ENCODE measurements at places on chromosomes 5 and 9. TPM values are rescaled to one million over a fixed set of nuclear protein-coding genes. Genes with fewer than 3 reads are reported as not detected.

The SHC3 gene
- polyA plus RNA-seq, result 0.03 TPM

- DNase-seq, result no peak
Observed at GRCh38 chr5:109006129-109006528, 258.4 kb downstream of the FER start.

DNA sequence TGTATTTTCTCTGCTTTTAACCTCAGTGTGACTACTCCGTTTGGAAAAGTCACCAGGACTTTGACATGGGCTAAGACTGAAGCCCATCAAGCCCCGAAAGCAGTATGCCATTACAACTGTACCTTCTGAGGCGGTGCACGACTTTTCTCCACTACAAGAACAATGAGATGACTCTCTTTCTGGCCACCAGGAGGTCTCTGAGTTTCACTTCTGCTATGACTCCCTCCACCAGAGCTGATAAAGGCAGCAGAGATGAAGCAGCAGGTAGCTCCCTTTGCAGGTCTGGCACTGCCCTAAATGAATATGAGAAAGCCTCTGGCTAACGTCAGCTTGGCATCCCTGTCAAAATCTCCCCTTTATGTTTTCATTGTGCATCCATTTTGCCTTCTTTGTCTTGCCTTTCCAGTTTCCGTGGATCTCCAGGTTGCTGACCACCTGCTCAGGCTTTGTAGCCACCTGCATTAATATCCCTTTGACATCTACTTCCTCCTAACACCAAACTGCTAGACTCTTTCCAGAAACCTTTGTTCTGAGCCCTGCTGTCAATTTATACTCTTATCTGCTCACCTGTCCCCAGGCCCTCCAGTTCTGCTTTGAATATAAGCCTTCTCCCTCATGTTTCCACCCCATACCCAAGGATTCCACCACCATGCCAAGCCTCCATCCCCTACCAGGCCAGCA is 221.7 kb downstream of the ZNF608 start:
- no peak for DNase-seq

- peak; percentile 96 for DNase-seq
Observed at GRCh38 chr9:129174102-129174723, 3.8 kb downstream of the IER5L start.

GRCh38 chr5:53481887-53482716 is 1.7 kb downstream of the FST start:
- peak; percentile 89 for DNase-seq

DNA sequence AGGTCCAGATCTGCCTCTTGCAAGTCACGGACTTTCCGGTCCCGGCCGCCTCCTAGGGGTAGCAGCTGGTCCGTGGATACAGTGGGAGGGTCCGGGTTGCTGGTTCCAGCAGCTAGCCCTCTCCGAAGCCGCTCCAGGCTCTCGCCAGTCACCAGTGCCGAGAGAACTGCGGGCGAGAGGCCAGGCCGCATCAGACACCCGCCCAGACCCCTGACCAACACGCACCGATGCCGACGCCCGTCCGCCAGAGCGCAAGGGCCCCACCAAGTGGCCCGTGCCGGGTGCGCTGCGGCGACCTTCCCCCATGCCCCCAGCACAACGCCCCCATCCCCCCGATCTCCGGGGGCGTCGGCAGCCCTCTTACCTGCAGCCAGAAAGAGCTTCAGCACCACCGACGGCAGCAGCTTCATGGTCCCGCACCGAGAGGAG is 470 bp downstream of the HBEGF start:
- peak; percentile 88 for DNase-seq

DNA sequence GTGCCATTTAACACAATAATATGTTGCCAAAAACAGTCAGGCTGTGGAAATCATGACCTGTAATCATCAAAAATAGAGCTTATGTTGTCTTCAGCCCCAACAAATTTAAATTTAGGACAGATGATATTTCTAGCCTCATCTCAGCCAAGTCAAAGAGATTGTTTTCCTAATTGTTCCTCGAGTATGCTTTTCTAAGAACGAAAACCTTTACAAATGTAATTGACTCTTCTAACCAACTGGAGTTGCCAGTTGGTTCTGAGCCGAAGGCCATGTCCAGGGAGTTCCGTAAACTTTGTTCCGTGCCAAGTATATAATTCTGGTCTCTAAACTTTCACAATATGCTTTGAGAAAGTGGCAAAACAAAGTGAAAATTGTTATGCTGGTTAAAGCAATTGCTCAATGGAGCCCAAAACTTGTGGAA is 160.8 kb downstream of the CEMIP2 start:
- DNase-seq, result no peak

DNA sequence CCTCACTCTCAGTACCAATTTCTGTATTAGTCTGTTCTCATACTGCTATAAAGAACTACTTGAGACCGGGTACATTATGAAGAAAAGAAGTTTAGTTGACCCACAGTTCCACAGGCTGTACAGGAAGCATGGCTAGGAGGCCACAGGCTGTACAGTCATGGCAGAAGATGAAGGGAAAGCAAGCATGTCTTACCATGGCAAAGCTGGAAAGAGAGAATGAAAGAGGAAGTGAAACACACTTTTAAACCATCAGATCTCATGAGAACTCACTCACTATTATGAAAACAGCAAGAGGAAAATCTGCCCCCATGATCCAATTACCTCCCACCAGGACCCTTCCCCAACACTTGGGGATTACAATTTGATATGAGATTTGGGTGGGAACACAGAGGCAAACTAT is 698.8 kb downstream of the CDH9 start:
- DNase-seq, result no peak

DNA sequence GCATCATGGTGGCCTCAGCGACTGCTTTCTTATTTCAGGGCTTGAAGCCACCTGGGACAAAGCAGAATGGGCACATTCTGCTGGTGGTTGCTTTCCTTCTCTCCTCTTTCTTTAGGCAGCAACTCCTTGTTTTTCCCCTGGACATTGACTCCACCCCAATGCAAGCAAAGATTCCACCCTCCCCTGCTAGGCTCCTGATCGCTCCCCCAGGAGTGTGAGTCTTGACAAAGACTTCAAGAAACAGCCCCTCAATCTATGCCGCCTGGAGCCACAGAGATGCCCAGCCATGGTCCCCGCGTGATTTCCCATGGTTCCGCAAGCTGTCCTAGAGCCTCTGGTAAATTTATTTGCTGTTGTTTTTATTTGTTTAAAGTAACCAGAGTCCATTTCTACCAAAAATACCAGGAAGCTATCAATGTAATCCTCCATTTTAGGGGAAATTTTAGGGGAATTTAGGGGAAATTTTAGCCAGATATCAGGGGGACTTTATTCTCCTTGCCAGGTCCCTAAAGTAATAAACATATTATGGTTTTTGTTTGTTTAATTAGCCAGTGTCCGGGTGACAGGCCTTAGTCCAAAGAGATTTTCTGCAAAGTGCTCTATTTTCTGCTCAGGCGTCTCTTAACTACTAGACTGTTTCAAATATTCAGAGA is 2.3 kb downstream of the KCNMB1 start:
- no peak for DNase-seq

DNA sequence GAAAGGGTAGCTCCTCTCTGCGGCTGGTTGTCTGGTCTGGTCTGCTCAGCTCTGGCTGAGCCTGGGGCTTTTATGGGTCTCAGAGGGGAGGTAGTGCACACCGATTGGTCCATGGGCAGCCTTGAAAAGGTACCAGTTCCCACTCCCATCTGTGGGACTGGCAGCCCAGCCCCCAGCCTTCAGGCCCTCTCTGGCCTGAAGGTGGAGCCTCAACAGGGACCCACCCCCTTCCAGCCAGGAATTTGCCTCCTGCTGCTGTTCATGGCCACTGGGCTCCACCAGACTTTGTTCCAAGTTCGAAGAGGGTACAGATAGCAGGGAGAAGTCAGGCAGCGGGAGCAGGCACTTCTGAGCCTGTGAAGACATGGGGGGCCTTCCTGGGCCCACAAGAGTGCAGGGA is 165.3 kb upstream of the SLC27A6 start:
- DNase-seq, result no peak

The PLPP7 gene
- polyA plus RNA-seq, result 1.1 TPM

- DNase-seq, result no peak
Observed at GRCh38 chr9:87675906-87676515, 49.9 kb upstream of the CTSL start.

- no peak for DNase-seq
Observed at GRCh38 chr5:10708189-10708944, 52.7 kb downstream of the DAP start.

GRCh38 chr9:129160712-129161533 is 17.1 kb downstream of the IER5L start:
- DNase-seq, result no peak

The KLHL3 gene
- polyA plus RNA-seq, result 1.3 TPM

DNA sequence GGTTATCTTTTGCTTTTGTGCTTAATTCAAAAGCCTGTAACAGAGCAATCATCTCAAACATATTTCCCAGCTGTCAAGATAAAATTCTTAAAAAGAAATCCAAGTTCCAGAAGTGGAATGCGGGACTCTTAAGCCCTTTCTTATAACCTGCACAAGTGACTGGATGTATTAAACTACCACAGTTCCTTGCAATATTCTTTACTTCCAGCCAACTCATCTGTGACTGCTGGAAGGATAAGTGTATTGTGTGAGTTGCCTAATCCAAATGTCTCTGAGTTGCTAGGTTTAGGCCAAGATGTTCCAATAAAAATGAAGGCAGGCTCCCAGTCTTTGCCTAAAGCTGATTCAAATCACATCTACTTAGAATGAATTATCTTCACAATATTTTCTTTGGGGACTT is 159.2 kb upstream of the SLC24A2 start:
- DNase-seq, result no peak

- DNase-seq, result no peak
Observed at GRCh38 chr5:115096034-115096769, 73.5 kb downstream of the TRIM36 start.

DNA sequence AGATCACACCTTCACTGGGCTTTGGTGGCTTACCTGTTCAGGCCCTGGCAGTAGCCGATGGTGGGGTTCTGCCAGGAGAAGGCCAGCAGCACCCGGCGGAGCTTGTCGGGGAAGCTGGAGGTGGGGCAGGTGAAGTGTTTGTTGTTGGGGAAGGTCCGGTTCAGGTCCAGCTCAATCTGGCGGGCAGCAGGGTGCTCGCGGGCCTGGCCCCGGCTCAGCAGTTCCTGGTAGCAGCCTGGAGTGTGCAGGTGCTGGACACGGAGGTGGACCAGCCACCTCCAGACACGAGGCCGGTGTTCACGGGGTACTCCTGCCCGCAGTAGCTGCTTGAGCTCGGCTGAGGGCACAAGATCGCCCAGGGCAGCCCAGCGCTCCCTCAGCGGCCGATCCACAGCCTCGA is 16.2 kb upstream of the CORO2A start:
- DNase-seq, result no peak

- DNase-seq, result peak; percentile 73
Observed at GRCh38 chr5:178449163-178450070, 140.8 kb downstream of the COL23A1 start.

The SGCD gene
- 0.36 TPM for polyA plus RNA-seq

The PCDHGA7 gene
- polyA plus RNA-seq, result 0.22 TPM

DNA sequence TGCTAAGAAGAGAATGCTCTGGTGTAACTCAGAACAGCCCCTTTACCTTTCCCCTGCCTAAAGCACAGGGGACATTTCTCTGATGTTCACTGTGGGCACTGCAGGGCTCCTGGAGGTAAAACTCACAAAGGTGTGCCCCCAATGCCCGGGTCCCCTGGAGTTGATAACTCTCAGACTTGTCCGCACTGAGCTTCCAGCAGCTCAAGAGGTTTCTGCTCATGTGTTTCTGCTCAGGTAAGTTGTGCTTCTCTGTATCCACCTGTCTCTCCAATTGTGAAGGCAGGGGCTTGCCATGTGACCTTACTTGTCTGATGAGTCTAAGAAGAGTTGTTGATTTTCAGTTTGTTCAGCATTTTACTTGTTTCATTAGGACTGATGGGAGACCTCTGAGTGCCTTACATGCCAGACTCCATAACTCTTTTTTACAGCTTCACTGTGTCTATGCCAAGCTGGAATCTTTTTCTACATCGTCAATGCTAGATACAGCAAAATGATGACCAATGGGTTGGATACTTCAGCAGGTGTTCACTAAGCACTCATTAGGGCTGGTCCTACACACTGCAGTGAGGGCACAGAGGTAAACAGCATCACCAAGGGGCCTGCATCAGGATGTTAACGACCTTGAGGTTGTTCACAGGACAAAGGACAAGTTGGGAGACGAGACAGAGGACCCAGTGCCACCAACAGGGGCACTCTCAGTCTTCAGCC is 56.4 kb downstream of the MRPL36 start:
- no peak for DNase-seq

DNA sequence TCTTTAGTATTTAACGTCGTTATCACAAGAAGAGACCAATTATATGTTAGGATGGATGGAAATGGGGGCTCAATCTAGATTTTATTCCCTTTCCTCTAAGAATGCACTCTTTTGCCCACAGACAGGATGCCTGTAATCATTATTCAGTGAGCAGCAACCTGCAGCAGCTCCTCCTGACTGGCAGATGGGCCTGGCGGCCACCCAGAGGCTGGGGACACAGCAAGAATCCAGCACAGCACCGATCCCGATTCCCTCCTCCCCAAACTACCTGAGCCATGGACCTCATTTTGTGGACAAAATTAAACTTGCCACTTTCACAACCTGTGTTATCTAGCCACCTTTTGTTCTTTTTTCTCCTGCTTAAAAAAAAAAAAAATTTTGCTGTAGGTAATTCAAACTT is 101.0 kb downstream of the USP20 start:
- DNase-seq, result no peak

- DNase-seq, result no peak
Observed at GRCh38 chr5:57436586-57436985, 46.0 kb downstream of the ACTBL2 start.

- no peak for DNase-seq
Observed at GRCh38 chr5:75435096-75435495, 76.3 kb downstream of the CERT1 start.

- DNase-seq, result peak; percentile 96
Observed at GRCh38 chr9:126719618-126720031, 85.2 kb upstream of the ZBTB43 start.

DNA sequence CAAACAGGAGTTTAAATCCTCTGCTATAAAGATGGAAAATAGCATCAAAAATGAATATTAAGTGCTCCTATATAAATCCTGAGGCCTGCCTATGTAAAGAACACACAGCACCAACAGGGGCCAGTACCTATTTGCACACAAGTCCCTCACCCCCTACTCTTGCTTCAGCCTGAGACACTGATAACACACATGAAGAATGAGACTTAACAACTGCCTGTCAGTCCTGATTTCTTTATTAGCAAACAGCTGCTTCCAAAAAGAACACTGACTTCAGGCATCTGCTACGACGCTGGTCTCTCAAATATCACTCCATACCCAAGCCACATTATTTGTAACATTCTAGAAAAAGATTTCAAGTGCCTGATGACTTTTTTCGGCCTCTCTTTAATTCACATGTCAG is 55.5 kb downstream of the MYO10 start:
- DNase-seq, result no peak

DNA sequence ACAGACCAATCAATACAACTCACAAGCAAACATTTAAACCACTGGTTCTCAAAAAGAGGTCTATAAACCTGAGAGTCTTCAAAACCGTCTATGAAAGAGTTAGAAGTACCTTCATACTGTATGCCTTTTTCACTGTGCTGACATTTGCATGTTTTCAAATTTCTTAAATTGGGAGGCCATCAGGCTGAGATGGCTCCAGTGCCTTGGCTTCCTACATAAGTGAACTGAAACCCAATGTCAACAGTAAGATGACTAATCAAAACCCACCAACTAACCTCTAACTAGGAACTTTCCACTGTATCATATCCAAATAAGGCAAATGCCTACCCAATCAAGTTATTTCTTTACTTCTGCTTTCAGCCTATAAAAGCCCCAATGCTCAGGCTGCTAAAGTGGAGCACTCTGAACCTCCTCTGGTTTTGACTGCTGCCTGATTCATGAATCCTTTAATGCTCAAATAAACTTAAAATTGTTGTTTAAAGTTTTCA is 35.1 kb downstream of the FAM13B start:
- DNase-seq, result no peak

GRCh38 chr5:74261866-74262265 is 378.7 kb downstream of the ENC1 start:
- no peak for DNase-seq

The IFNA21 gene
- polyA plus RNA-seq, result not detected
